ENCODE measurements at places on chromosomes 2 and 18.

DNA sequence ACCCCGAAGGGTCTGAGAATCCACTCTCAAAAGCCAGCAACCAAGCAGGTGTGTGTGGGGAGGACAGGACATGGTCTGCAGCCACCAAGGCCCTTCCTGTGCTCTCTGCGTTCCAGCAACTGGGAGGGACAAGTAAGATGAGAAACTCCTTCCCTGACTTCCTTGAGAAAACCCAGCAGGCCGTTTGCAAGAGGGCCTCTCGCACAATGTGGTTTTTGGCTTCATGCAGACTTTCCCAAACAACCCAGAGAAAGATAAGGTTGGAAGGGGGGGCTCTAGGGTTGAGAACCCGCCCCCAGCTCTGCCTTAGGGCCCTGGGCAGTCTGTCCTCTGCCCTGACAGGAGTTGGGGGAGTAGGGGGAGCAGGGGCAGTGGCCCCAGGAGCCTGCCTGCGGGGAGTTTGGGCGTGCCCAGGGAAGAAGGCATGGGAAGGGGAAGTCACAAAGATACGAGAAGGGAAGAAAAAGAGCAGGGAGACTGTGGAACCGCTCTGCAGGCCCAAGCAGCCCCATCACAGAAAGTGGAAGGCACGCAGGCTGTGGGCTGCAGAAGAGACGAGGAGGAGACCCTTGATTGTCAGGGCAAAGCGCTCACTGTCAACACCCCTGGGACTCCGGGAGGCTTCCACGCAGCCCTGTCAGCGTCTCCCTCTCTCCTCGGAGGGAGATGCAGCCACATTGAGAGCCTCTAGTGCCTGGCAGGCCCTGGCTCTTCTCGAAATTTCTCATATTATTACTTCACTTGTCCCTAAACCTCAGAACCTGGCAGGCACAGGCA is 99.8 kb downstream of the SMAD7 start:
- DNase-seq, result no peak

- no peak for DNase-seq
Measured at GRCh38 chr2:39020383-39020782, 100.5 kb downstream of the SOS1 start.

- DNase-seq, result no peak
Measured at GRCh38 chr2:99278793-99279291, 22.2 kb downstream of the LYG1 start.

DNA sequence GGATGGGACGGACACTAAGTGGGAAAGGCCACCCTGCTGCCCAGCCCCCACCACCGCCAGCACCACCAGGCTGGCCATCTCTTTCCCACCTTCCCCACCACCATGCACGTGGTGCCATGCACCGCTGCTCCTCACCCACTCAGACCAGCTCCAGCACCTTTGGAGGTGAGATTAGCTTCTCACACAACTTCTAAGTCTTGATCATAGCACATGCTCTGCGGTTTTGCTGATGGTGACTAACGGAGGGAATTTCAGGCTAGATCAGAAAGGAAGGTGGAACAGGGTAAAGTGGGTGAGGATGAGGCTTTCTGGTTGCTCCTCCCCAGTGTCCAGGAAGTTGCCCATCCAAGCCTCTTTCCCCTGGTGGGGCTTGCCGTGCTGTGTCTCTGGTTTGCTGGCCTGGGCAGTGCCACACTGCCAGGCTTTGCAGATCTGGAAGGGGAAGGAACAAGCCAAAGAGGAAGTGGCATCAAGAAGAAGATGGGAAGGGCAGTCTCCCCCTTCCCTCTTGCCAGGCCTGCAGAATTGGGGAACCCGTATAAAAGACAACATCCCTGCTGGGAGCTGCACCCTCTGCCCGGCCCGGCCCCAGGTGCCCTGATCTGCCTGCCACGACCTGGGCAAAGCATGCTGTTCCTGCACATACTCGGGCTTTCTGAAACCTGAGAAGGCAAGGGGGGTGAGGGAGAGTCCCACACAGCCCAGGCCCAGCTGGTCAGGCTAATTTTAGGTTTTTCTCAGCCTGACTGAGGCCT is 44.3 kb upstream of the CAB39 start:
- DNase-seq, result no peak

- DNase-seq, result no peak
Measured at GRCh38 chr18:58653814-58654509, 17.3 kb upstream of the MALT1 start.

DNA sequence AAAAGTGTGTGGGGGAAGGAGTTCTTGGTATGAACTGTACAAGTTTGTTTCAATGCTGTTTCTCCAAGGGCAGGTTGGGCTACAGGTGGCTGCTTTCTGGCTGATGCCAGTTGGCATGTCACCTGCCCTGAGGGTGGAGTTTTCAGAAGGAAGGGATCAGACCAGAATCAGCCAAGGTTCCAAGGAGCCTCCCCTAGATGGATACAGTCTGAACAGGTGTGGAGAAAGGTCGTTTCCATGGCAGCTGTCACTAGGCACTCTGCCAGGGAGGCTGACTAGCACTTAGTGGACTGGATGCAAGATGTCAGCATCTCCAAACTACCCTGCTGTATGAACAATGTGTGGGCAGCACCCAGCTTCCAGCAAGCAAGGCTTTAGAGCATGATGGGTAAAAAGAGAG is 444.4 kb upstream of the HNRNPA3 start:
- DNase-seq, result no peak

DNA sequence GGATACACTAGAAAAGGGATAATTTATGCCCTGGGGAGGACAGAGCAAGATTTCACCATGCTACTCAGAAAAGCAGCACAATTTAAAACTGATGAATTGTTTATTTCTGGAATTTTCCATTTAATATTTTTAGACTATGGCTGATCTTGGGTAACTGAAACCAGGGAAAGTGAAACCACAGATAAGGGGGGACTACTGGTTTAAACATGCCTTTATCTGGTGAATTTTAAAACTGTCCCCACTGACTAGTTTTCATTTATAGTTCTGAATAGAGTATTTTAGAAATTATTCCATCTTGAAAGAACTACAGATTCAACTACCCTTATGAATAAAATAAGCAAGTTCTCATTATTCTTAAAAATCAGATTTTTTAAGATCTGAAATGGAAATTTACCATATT is 15.0 kb downstream of the NFU1 start:
- no peak for DNase-seq

DNA sequence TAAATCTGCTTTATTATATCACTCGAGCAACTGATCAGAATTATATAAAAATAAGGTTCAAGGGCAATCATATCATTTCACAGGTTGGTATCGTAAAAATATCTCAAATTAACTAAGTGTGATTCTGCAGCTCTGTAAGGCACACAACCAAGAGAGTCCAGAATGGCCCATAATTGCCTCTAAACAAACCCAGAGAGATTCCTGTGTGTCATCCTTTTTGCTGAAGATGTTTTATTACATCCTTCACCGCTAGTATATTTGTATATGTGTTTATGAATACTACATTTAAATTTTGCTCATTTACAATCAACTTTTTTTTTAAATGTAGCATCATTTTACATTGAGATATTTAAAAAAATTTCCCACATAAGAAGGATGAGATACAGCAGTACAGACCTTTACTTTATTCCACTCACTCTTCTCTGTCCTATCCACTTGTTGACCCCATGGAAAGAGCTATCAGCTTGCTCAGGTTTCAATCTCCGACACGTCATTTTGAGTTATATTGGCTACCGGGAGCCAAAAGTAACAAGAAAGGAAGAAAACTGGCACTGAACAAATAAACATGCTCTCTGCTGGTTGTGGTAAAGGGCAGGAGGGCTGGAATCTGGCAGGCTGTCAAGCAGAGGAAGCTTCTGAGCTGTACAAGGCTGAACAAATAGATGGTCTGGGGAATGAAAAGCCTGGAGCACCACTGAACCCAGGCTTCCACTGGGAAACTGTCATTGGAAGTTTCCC is 23.1 kb downstream of the PLA2R1 start:
- DNase-seq, result no peak

GRCh38 chr2:193774166-193774565 is 1579.4 kb upstream of the TMEFF2 start:
- DNase-seq, result no peak
